Esophagus squamous epithelium (tissue), 5 donors: ENCODE measurements at places on chromosomes 5 and 9.

- DNase-seq, result no peak
These were observed 697.3 kb downstream of the CETN3 start for GRCh38 chr5:89712134-89712700.

GRCh38 chr5:103624675-103625074 lies 62.1 kb upstream of the NUDT12 start:
- no peak for DNase-seq

GRCh38 chr5:134003064-134003816 lies 1.5 kb downstream of the VDAC1 start:
- no peak for DNase-seq

DNA sequence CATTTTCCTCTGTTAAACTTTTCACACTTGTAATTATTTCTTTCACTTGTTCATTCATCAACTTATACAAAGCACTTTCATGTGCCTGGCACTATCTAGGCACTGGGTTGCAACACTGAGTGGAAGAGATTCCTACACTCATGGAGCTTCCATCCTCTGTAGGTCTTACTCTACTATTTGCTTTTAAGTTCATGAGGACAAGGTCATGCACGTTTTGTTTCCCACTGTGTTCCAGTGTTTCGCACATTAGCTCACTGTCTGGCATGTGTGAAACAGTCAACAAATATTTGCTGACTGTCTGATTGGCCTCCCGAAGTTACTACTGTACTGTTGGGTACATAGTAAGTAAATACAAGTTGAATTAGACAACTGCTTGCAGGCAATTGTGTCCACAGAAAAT lies 87.9 kb upstream of the IFNK start:
- no peak for DNase-seq

- DNase-seq, result no peak
These were observed 52.2 kb upstream of the SPINK5 start for GRCh38 chr5:148011398-148012137.

DNA sequence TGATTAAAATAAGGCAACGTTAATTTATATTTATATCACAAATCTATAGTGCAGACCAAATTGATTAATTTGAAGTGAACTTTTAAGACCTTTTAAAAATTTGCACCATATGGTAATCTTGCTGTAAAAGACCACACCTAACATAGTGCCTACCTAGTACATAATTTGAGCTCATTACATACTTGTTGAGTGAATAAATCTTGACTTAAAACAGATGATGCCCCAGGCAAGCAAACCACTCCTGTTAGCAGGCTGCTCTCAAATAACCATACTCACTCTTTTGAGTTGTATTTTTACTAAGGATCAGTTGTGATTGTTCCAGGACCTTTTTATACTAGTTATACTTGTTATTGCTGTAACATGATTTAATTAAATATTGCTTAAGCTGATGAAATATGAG lies 27.2 kb downstream of the CMYA5 start:
- no peak for DNase-seq

GRCh38 chr9:124449381-124450151 lies 685 bp upstream of the ADGRD2 start:
- no peak for DNase-seq
